Caudate nucleus (tissue), 63 donors: ENCODE measurements at places on chromosomes 2 and 18.

- no peak for DNase-seq
These were observed 45.2 kb upstream of the MEIS1 start for GRCh38 chr2:66389651-66390131.

- DNase-seq = no peak
These were observed 48.3 kb downstream of the TSPYL6 start for GRCh38 chr2:54207666-54208195.

DNA sequence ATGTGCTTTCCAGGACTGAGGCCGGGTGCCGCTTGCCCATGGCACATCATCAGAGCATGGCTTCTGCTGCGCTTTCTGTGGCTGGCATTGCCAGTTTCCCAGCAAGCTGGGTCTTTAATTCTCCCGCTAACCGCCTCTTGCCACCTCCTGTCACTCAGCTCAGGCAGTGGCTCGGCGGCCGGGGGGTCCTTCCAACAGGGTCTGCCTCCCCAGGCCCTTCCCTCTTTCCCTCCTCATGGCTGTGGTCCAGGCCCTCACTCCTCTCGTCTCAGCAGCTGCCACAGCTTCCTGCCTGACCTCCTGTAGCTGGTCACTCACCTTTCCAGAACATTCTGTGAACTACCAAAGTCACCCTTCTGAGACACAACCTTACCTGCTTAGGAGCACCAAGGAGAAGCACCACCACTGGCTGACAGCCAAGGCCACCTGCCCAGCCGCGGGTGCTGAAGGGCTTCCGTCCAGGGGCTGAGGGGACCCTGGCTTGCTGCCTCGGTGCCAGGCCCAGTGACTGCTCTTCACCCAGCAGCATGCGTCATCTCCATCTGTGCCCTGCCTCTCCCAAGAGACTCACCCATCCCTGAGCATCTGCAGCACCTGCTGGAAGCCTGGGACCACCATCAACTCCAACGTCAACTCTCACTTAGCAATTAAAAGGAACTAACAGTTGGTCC lies 22.6 kb downstream of the CHMP1B start:
- no peak for DNase-seq

- DNase-seq = no peak
These were observed 9.0 kb upstream of the NTSR2 start for GRCh38 chr2:11679016-11679415.

DNA sequence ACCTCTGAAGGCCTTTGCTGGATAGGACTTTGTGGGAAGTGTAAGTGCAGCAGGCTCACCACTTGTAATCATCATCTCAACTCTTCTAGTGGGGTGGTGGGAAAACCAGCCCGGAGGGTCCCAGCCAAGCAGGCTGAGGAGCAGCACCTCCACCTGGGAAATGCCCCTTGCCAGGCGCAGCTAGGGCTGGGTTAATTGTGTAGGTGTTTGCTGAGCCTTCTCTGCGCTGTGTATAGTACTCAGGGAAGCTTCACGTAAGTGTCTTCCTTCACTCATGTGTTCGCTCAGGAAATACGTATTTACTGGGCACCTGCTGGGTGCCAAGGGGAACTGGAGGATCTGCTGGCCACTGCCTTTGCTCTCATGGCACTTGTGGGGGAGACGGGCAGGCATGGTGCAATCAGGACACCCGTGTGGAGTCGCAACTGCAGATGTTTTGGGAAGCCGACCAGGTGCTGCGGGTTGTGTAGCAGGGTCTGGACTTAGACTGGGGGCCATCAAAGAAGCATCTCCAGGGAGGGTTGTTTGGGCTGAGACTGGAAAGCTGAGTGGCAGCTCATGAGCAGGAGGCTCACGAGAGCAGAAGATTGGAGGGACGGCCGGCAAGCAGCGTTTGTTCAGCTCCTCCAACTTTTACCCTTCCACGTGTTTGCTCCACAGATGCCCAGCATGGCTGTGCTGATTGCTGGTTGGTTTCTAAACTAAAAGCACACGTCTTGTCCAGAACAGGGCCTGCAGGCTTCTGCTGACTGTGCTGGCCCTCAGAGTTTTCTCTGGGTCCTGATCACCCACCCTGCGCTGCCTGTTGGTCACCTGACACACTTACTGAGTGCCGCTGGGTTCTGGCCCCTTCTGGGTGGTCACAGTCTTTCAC lies 164.6 kb downstream of the LDLRAD4 start:
- DNase-seq = no peak

DNA sequence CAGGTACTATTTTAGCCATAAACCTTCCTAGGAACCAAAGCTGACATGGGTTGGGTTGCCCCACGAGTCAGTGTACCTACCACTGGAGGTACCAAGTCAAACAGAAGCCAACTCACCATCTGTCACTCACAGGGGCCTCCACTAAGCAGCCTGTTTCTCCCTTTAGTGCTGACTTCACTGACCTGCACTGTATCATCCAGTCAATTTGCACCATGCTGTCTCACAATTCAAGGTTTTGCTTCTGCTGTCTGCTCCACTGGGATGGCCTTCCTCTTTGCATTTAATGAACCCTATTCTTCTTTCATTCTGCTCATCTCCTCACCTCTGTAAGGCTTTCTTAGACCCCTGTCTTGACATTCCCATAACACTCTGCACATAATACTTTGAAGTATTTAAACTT lies 47.2 kb downstream of the EIF2AK3 start:
- DNase-seq = no peak

GRCh38 chr2:223880796-223881195 lies 43.4 kb upstream of the AP1S3 start:
- DNase-seq = no peak

DNA sequence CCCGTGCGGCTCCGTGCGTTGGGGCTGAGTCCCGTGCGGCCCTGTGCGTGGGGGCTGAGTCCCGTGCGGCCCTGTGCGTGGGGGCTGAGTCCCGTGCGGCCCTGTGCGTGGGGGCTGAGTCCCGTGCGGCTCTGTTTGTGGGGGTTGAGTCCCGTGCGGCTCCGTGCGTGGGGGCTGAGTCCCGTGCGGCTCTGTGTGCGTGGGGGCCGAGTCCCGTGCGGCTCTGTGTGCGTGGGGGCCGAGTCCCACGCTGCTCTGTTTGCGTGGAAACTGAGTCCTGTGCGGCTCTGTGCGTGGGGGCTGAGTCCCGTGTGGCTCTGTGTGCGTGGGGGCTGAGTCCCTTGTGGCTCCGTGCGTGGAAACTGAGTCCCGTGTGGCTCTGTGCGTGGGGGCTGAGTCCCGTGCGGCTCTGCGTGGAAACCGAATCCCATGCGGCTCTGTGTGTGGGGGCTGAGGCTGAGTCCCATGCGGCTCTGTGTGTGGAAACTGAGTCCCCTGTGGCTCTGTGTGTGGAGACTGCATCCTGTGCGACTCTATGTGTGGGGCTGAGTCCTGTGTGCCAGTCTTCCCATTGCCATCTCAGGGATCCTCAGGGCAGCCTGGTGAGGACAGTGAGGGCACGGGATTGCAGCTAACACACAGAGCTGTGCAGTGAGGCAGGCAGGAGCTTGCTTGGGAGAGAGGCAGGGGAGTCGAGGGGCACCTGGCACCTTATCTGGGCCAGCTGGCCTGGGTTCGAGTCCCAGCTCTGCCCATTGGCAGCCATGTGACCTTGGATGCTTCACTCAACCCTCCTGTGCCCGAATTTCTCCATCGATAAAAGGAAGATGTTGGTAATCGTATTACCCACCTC lies 44.5 kb downstream of the LDLRAD4 start:
- DNase-seq = no peak

DNA sequence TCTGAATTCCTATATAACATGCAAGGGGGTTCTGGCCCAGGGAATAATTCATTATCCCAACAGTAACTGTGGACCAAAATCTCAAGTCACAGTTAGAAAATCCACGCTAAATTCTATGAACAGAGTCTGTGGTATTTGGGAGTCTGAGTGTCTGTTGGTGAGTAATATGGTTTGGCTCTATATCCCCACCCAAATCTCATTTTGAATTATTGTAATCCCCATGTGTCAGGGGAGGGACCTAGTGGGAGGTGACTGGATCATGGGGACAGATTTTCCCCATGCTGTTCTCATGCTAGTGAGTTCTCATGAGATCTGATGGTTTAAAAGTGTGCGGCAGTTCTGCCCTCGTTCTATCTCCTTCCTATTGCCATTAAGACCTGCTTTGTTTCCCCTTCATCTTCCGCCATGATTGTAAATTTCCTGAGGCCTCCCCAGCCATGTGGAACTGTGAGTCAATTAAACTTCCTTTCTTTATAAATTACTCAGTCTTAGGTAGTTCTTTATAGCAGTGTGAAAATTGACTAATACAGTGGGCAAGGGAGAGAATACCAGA lies 68.3 kb downstream of the NBAS start:
- no peak for DNase-seq

- no peak for DNase-seq
These were observed 1.4 kb upstream of the BCL2 start for GRCh38 chr18:63320975-63321265.

DNA sequence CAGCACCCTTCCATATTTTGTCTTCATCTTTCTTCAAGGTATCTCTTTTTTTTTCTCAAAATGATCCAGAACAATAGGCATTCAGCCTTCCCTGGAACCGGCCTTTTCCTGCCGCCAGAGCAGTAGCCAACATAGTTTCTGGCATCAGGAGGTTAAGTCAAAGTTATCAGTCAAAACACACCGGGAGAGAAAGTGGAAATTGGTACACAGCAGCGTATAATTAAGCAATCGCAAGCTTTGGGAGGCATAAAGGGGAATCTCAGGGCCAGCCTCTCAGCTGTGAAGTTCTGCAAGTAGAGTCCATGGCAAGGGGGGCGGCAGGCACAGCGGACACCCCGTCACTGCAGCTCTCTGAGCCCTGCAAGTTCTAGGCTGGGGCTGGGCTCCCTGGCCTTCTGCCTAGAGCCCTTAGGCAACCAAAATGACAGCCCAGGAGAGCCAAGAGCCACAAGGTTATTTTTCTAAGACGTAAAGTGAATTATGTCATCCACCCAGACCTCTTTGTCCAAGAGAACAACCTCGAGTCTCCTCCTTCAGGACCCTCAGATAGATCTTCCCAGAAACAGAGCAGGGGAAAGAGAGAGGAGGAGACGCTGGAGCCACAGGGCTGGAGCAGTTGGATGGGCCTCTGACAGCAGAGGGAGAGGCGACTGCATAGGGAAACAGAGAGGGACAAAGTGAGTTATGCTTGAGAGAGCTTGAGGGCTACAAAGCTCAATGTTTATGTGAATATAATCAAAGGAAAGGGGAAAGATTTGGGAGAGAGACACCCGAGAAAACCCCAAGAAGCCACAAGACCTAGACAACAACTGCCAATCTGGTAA lies 114.7 kb downstream of the BCL2L11 start:
- DNase-seq = no peak

DNA sequence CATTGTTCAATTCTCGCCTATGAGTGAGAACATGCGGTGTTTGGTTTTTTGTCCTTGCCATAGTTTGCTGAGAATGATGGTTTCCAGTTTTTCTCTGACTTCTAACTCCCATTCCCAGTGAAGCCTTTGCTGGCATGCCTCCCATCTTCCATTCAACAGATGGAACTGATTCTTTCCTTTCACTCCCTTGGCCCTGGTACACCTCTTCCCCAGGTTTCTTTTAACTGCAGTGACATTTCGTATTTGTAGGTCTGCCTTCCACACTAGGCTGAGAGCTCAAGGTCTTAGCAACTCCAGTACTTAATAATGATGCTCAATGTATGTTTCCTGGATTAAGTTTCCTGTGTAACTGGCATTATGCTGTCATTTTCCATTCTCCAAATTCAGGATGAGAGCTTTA lies 48.5 kb downstream of the GAREM1 start:
- no peak for DNase-seq

DNA sequence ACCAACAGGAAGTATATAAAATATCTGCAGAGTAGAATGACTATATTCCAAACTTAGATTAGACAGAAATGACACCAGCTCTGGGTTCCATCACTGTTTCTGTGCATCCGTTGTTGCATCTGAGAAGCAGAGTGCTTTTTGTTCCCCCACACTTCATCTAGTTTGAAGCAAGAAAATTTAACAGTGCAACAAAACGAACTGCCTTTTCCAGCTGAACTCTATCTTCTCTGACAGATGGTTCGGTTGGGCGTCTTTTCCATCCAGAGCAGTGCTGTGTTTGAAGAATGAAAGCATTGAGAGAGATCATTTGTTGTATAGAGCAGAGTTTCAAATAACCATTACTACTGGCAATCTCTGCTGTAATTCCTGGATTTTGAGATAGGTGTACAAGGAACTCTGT lies 757.5 kb downstream of the DPP10 start:
- DNase-seq = peak; percentile 8

DNA sequence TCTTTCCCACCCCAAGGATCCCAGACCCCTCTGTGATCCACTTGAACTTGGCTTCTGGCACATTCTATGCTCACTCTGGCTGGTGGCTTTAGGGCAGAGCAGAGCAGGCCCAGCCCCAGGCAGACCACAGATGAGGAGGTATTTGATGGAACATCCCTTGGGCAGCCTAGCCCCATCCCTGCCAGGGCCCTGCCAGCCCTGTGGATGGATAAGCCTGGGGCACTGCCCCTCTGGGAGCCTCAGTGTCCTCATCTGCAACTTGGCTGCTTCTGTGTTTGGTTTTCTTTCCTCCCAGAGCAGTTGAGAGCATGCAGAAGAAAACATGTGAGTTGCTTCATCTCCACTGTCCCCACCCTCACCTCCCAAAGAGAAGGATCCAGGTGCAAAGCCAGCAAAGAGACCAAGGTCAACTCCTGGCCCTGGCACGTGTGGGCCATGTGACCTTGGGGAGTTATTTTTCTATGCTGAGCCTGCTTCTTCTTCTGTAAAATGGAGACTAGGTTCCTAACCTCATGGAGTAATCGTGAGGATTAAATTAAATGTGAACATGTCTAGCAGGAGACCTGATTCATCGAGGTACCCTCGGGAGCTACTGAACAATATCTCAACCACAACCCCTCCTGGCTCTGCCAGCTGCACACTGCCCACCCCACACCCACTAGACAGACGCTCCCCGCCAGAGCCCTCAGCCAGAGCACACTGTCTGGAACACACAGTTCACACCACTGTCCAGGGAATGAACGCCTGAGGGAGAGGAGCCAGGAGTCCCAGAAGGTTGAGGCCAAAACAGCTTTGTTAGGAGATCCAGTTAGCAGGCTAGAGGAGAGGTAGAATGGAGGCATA lies 14.6 kb upstream of the TNS1 start:
- DNase-seq = no peak

DNA sequence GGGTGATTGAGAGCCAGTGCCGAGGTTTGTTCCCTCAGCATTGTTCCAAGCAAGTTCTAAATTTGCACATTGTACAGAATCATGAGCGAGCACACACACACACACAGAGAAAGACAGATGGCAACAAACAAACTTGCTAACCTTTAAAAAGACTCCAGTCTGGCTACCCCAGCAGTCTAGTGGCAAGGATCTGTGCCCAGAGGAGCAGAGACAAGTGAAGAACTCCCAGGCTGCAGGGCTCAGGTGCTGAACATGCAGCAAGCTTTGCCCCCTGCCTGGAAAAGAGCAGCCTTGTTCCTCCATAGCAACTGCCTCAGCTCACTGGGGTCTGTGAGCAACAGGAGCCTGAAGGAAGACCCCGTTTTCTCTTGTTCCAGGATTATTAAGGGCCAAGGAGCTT lies 169.2 kb upstream of the CCDC68 start:
- DNase-seq = no peak

GRCh38 chr18:7301094-7301493 lies 70.2 kb downstream of the LRRC30 start:
- DNase-seq = no peak

- DNase-seq = no peak
These were observed 29.8 kb upstream of the POMC start for GRCh38 chr2:25198209-25198525.
